G401 (cell line): ENCODE measurements at places on chromosomes 2 and 18.

- peak; percentile 31 for DNase-seq
These were observed 326.1 kb downstream of the PARD3B start for GRCh38 chr2:204871231-204871953.

GRCh38 chr2:27822049-27822448, 50.5 kb downstream of the MRPL33 start:
- DNase-seq, result no peak

DNA sequence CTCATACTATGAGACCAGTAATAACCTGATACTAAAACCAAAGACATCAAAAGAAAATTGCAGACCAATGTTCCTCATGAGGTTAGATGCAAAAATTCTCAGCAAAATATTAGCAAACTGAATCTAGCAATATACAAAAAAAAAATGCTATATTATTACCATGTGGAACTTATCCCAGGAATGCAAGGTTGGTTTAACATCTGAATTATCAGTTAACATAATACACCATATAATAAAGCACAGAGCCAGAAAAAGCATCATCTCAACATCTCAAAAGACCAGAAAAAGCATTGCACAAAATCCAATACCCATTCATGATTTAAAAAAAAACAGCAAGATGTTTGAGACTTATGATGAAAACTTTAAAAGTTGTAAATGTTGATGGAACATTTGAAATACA, 8.3 kb upstream of the ZCCHC2 start:
- DNase-seq, result no peak

DNA sequence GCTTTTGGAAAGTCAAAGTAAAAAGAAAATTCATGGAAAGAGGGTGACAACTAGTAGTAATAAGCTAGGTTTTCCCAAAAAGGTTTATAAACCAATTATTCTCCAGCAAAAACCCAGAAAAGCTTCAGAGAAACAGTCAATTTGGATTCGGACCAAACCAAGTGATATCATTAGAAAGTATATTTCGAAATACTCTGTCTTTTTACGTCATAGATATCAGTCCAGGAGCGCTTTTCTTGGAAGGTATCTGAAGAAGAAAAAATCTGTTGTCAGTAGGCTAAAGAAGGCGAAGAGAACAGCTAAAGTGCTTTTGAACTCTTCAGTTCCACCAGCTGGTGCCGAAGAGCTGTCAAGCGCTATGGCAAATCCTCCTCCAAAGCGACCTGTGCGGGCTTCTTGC, 36.6 kb downstream of the ZDBF2 start:
- no peak for DNase-seq

GRCh38 chr2:121519732-121520640, 10.7 kb upstream of the RNU4ATAC start:
- no peak for DNase-seq

GRCh38 chr2:60482222-60482621, 71.2 kb downstream of the BCL11A start:
- no peak for DNase-seq

GRCh38 chr2:140641163-140641562, 1489.7 kb downstream of the LRP1B start:
- no peak for DNase-seq

DNA sequence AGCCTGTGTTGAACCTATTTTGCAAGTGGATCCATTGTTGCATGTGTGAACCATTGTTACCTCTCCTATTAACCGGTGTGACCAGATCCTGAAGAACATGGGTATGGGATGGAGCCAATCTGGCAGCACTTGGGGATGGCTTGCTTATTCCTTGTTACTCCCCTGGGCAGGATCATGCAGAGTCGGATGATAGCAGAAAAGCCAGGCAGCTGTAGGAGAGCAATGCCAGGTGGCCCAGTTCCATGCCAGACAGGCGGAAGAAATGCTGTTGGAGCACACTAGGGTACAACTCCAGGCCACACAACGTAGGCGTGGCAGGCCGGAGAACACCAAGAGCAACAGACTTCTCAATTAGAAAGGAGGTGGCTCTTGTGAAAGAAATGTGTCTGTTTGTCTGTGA, 16.3 kb upstream of the MYO1B start:
- DNase-seq, result no peak

DNA sequence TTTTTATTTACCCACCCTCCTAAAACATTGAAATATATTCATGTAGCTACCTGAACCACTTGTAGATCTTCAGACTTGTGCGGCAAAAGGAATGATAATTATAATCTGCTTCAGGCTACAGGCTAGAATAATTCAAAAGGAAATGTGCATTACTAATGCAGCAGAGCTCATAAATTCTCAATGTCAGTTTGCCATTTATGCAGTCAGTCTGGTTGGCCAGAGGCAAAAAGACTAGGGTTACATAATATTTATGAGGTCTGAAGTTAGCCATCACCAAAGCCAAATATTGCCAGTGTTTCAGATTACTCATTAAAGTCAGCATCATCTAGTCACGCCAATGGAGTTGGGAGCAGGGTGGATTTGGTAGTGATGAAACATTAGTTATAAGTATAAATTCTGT, 38.9 kb downstream of the METAP1D start:
- DNase-seq, result no peak

DNA sequence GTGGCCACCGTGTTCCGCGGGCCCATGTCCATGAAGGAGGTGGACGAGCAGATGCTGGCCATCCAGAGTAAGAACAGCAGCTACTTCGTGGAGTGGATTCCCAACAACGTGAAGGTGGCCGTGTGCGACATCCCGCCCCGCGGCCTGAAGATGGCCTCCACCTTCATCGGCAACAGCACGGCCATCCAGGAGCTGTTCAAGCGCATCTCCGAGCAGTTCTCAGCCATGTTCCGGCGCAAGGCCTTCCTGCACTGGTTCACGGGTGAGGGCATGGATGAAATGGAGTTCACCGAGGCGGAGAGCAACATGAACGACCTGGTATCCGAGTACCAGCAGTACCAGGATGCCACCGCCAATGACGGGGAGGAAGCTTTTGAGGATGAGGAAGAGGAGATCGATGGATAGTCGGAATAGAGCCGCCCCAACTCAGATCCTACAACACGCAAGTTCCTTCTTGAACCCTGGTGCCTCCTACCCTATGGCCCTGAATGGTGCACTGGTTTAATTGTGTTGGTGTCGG, 17.7 kb downstream of the TUBB6 start:
- no peak for DNase-seq

- no peak for DNase-seq
These were observed 70.2 kb upstream of the RALBP1 start for GRCh38 chr18:9405130-9405529.

GRCh38 chr2:100992262-100992661, 9.8 kb upstream of the RPL31 start:
- DNase-seq, result no peak

- DNase-seq, result no peak
These were observed 61.3 kb upstream of the CREB1 start for GRCh38 chr2:207468488-207468887.

DNA sequence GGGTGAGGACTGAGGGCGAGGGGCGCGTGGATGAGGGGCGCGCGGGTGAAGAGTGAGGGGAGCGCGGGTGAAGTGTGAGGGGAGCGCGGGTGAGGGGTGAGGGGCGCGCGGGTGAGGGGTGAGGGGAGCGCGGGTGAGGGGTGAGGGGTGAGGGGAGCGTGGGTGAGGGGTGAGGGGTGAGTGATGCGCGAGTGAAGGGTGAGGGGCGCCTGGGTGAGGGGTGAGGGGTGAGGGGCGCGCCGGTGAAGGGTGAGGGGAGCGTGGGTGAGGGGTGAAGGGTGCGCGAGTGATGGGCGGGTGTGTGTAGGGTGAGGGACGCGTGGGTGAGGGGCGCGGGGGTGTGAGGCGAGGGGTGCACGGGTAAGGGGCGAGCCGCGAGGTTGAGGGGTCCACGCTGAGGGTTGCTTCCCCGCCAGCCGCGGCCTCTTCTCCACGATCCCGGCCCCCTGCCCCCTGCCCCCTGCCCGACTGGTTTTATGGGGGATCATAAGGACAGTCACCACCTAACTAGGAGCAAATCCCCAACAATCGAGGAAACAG, 1.1 kb upstream of the SLC66A2 start:
- no peak for DNase-seq

- DNase-seq, result no peak
These were observed 317.8 kb upstream of the ZNF521 start for GRCh38 chr18:25669741-25670140.

DNA sequence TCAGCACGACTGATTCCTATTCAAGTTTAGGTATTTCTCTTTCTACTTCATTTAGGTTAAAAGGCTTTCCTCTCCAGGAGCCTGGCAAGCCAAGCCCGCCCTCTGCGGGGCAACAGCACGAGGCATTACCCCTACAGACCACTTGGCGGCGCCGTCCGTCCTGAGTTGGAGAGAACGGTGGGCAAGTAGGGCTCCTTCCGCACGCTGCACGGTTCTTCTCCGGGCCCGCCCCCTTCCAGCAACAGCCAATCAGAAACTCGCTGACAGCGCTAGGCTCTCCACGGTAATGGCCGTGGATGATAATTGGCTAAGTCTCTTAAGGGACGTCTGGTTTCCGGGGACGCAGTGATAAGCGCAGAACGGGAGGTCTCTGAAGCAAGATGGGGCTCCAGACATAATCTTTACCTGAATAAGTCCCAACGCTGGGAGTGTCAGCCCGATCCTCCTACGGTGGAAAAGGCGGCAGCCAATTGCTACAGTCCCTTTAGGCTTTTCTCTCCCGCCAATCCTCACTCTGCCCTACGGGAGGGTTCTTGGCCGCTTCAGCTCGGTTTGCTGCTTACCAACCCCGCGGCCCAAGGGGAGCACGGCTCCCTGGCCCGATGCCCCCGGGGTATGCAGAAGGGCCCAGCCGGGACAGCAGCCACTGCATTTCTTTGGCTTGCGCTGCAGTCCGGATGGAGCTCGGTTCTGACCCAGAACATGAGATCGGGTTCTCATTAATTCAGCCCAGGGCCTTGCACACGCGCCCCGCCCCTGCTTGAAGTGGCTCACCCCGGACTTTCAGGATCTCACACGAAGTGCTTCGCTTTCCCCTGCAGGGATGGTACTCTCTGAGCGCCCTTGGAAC, 206.9 kb upstream of the PKDCC start:
- peak; percentile 96 for DNase-seq

DNA sequence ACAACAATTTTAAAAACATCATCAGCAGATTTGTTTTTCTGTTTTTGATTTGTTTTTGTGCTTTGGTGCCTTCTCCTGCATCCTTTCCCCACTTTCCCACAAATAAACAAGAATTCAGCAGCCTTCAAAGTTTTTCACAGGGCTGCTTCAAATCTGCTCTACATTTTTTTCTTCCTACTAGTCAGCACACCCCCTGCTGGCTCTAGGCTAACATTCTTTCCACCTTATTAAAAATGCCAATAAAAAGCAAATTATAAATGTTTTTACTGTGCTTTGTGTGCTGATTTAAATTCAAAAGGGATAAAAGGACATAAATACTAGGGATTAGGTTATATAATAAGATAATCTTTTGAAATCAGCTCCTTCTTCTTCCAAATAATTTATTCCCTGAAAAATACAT, 6.2 kb upstream of the CNTNAP5 start:
- no peak for DNase-seq

DNA sequence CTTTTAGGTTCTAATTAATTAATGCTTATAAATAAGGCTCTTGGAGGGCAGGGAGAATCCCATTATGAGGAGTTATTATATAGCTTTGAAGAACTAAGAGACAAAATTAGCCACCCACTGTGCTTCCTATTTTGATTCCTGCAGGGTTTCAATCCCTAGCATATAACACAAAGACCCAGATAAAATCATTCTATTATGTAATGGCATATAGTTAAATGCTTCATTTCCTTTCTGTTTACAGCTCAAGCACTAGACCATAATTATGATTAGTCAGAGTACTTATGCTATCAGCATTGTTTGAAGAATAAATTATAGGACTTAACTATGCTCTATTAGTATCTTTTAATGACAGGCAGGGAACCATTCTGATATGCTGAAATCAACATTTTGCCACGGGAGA, 9.1 kb downstream of the GPR155 start:
- no peak for DNase-seq

- no peak for DNase-seq
These were observed 84.3 kb downstream of the RIT2 start for GRCh38 chr18:43031169-43031568.

- no peak for DNase-seq
These were observed 40.4 kb upstream of the IMP4 start for GRCh38 chr2:130302164-130302886.

DNA sequence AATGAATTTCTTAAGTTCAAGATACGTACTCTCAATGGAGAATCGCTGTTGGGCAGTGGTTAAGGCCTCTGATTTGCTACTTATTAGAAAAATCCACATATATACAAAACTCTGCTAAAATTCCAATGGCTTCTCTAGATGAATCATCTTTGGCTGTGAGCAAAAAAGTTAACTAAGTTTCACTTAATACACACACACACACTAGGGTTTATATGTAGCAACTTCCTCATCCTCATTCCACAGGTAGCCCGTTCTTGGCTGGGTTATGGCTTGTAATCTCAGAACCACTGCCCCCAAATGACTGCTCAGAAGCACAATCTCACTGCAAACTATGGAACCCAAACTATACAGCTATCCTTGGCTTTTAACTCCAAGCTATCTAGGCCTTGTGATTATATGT, 99.7 kb downstream of the SMAD2 start:
- DNase-seq, result no peak

- DNase-seq, result no peak
These were observed 14.6 kb downstream of the ITM2C start for GRCh38 chr2:230879271-230879882.

GRCh38 chr18:50401295-50401694, 26.4 kb downstream of the SKA1 start:
- DNase-seq, result no peak

DNA sequence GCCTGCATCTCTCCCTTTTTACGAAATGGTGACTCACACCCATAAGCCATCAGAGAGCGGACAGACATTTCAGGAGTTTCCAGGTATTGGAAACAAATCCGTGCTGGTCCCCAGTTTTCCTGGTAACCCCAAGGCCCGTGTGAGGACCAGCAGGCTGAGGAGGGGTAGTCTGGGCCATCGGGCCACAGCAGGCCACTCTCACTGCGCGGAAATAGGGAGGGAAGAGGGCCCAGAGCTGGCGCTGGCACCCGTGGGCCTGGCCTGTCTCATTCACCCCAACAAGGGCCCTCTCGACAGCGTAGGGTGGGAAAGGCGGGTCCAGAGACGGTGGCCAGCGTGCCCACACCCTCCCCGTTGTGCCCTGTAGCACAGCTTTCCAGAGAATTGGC, 13.7 kb upstream of the FAHD2A start:
- no peak for DNase-seq

DNA sequence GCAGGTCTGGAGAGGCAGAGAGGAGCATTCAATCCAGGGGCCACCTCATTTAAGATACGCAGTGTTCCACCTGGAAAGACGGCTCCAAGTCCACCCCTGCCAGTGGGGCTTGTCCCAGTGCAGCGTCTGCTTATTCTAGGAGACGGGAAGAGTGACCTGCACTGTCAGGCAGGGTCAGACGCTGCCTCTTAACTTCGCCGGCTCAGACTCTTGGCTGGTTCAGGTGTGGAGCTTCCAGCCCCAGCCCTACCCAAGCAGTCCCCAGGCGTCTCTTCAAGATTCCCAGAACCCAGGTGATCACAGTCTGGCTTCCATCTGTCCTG, 208.5 kb downstream of the TFCP2L1 start:
- DNase-seq, result no peak
